Central memory CD8-positive, alpha-beta T cell (primary cell): ENCODE measurements at places on chromosomes 2 and 18.

DNA sequence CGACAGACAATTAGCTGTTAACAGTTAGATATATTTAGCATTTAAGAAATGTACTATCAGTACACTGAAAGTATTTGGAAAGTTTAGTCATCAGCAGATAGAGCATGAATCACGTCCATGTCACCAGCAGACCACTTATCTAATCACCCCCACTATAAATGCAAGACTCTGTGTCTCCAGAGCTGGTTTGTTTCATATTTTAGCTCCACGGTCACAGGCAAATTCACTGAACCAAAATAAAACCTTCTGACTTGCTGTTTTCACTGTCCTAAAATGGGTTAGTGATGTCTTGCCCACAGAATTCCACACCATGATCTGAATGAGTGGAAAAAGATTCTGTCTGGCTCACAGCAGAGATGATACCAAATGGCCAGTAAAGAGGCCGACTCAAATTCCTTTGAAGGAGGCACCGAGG lies 64.9 kb downstream of the CDH2 start:
- no peak for DNase-seq

- no peak for DNase-seq
Measured at GRCh38 chr2:125455110-125455509, 1200.8 kb upstream of the GYPC start.

GRCh38 chr2:237549216-237549615 lies 17.2 kb upstream of the PRLH start:
- DNase-seq = no peak

DNA sequence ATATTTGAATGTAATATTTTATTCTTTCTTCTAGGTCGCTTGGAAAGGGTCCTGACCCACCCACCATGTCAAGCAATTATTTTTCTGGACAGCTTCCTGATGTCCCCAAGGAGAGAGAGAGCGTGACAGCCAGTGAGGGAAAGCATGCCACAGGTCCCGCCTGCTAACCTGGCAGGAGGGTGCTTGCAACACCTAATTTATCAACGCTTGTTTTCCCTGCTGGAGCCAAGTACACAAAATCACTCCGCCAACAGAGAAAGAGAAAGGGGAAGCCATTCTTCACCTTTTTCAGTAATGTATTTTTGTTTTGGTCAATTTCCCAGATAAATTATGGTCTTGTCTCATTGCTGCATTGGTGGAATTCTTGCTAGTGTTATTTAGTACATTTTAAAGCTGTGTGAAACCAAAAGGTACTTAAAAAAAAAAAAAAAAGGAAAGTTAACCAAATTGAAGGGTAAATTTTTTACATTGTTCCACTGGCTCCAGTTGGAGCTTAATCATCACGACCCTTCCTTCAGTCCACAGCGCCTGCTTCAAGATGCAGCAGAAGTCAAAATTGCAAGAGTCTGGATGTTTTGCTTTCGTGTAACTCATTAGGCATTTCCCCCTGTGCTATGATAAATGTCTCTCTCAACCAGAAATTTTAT lies 88.5 kb upstream of the COPS8 start:
- no peak for DNase-seq

DNA sequence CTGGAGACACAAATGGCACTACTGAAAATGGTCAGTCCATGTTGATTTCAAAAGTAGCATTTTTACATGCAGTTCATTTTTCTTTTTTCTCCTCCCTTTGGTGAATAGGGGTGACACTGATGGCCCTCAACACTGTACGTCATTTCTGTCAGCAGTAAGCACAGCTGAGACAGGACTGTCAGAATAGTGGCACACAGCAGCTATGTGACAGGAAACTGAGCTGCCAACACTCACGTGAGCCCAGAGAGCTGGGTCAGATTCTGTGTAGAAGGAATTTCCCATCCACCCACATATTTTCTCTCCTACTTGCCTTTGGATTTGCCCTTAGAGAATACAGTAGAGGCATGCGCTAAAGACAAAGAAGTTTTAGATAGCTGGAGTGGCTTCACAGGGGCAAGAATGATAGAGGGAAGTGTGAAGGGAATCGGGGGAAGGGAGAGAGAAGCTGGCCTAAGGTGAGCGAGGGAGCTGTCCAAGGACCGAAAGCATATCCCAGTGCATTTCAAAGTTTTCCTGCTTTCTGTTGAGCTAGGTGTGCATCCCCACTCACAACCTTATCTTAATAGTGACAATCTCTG lies 476.6 kb downstream of the CNTNAP5 start:
- no peak for DNase-seq

GRCh38 chr2:60446413-60447267 lies 106.8 kb downstream of the BCL11A start:
- DNase-seq = no peak

GRCh38 chr2:236165842-236166795 lies 2.1 kb downstream of the GBX2 start:
- DNase-seq = no peak

DNA sequence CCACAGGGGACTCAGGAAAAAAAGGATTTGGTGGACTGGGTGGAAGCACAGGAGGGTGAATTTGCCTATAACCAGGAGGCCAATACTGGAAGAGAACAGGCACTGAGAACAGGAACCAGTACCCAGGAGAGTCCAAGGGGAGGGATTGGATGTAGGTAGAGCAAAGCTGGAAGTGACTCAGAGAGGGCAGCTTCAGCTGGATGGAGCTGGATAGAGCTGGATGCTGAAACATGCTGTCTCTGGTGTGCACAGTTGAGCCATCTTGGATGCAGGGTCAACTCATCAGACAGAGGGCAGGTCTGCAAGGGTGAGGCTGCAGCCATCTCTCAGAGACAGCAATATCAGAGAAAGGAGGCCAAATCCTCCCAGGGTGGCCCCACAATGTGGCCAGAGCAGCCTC lies 134.0 kb downstream of the GALNT14 start:
- DNase-seq = no peak

DNA sequence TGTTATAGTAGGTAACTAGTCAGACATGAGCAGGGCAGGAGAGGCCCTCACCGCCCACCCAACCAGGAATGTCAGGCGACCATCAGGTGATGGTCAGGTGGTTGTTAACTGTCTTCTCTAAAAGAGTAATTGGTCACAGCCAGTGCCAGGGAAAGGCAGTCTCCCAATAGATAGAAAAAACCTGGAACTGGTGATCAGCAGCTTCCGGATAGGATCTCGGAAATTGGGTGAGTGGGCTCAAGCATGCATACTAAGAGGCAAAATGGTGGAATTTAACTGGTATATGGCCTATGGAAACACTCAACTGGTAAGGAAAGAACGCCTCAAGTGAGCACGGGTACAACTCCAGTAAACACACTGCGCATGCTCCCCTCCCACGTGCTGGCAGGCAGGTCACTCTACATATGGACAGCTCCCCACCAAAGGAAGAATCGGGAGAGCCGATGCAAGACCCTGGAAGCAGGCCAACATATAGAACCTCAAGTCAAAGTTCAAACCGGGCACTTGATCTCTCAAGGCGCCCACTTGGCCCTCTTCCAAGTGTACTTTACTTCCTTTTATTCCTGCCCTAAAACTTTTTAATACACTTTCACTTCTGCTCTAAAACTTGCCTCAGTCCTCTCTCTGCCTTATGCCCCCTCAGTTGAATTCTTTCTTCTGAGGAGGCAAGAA lies 43.5 kb upstream of the TMEM131 start:
- no peak for DNase-seq

DNA sequence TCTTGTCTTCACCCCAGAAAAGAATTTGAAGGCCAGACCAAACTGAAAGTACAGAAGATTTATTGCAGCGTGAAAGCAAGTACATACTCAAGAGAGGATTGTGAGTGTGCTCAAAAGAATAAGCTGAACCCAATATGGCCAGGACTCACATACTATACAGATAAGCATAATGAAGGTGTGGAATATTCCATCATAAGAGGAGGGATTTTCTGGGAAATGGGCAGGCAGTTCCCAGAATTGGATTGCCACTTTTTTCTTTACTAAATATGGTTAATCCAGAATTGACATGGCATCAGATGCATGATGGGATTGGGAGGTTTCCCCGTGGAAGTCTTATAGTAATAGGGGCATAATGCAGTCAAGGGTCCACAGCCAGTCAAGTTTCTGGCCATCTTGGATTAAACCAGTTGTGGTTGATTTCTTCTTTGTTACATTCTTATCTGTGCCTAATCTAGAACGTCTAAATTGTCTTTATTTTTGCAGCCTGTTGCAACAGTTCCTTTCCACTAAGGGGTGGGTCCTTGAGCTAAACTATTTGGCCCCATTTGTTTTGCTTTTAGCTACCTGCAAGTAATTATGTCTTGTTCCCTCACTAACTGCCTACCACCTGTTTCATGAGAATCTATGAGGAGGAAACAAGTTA lies 9.0 kb downstream of the SP140L start:
- DNase-seq = no peak

GRCh38 chr2:39202639-39203369 lies 41.0 kb downstream of the CDKL4 start:
- no peak for DNase-seq

DNA sequence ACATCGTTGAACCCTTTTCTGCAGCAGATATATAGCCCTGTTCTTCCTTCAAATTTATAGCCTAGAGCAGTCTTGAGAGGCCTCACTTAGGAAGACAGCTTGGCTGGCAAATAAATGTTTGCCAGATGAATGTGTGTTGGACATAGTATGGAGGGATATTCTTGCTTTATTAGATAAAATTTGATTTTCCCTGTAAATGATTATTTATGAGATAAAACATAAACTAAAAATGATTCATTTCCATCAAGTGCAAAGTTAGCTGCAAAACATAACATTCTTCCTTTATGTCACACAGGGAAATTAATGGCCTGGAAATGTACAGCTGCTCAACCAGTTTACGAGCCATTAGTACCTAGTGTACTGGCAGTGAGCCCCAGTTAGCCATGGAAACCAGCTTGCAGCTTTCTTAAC lies 82.5 kb downstream of the LIMS1 start:
- DNase-seq = no peak

- DNase-seq = no peak
Measured at GRCh38 chr2:240991378-240992263, 6.8 kb upstream of the SNED1 start.

DNA sequence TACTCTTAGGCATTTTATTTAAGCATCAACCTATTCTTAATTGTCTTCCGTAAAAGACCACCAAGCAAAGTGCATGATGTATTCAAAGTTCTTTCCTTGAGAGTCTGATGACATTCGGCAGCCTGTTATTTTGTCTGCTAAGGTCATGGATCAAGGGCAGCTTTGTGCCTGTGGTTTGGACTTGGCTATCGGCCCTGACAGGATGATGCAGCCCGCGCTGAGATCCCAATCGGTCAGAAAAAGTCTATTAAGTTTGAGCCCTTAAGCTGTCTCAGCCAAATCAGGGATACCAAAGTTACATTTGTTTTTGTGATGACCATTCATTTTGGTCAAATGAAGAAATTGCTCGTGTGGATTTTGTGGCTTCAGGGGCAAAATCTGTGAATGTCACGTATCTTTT lies 718.9 kb upstream of the FANCL start:
- no peak for DNase-seq

- no peak for DNase-seq
Measured at GRCh38 chr18:44568342-44568741, 112.3 kb upstream of the SETBP1 start.

GRCh38 chr2:96926791-96927190 lies 56.9 kb upstream of the SEMA4C start:
- DNase-seq = no peak

- no peak for DNase-seq
Measured at GRCh38 chr2:70128005-70128404, 40.7 kb downstream of the PCBP1 start.

DNA sequence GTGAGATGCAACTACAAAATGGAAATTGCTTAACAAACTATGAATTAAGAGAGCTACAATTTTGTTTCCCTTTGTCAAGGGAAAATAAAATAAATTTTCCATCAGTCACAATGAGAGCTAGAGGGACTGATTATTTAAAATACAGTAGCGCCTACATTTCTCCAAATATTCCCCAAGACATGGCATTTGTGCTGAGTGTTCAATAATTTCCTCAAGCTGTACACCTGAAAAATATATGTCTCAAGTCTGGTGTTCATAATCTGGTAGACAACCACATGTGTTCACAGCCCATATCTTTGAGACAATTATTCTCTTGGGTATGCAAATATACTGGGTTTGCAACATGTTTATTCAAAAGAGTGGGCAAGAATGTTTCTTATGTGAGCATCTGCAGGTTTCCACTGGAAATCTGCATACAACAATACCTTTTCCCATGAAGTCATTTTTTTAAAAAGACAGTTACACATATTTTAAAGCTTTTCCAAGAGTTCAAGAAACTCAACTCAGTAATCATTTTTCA lies 240.1 kb upstream of the VRK2 start:
- no peak for DNase-seq

DNA sequence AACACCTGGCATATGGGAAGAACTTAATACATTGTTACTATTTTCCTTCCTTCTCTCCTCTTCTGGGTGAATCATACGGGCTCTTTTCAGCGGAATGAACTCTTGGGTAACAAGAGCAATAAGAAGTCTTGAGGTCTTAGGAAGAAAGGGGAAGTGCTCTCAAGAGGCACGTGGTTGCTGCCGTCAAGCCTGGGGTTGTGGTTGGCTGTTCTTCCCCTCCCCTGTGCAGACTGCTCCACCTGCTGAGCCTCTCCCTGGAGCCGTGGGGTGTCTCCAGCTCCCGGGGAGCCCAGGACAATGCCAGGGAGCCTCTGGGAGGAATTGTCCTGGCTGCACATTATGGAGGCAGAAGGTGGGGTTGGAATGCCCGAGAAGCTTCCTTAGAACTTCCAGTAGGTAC lies 19.4 kb downstream of the TOGARAM2 start:
- DNase-seq = no peak

- DNase-seq = no peak
Measured at GRCh38 chr2:80496775-80497174, 192.2 kb upstream of the LRRTM1 start.

GRCh38 chr18:59921384-59921891 lies 21.6 kb downstream of the PMAIP1 start:
- peak; percentile 24 for DNase-seq

- DNase-seq = no peak
Measured at GRCh38 chr2:76748581-76749296, 773.4 kb downstream of the LRRTM4 start.

GRCh38 chr2:231189571-231190495 lies 8.6 kb upstream of the ARMC9 start:
- DNase-seq = no peak

GRCh38 chr2:217225596-217225995 lies 365.7 kb upstream of the TNP1 start:
- DNase-seq = no peak

DNA sequence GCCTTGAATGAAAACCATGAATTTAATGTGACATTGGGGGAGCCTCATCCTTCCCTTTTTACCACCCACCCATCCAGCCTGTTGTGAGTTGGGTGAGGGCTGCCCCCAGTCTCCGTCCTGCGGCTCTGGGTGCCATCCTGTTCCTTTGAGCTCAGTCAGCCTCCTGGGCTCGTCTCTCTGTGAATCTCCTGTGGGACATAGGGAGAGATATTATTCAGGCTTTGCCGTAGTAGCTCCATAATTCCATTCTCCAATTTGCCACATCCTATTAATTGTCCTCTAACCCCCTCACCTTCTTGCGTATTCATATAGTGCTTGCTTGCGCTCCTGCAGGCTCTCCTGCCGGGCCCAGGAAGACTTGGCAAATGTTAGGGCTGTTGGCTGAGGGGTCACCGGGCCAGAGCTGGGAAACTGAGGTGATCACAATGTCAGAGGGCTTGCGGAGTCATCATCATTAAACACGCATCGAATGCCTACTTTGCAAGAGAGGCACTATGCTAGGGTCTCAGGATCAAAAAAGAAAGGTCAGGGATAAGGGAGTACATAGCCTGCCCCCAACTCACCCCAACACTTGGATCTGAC lies 709 bp upstream of the DQX1 start:
- DNase-seq = no peak
